T-helper 1 cell (primary cell): ENCODE measurements at places on chromosomes 13 and 19.

- no peak for DNase-seq
Observed at GRCh38 chr13:50205581-50205980, 190.3 kb downstream of the KCNRG start.

- no peak for DNase-seq
Observed at GRCh38 chr19:18778076-18778389, 13.1 kb downstream of the COMP start.

GRCh38 chr19:19409631-19410030, 4.2 kb downstream of the GATAD2A start:
- no peak for DNase-seq

DNA sequence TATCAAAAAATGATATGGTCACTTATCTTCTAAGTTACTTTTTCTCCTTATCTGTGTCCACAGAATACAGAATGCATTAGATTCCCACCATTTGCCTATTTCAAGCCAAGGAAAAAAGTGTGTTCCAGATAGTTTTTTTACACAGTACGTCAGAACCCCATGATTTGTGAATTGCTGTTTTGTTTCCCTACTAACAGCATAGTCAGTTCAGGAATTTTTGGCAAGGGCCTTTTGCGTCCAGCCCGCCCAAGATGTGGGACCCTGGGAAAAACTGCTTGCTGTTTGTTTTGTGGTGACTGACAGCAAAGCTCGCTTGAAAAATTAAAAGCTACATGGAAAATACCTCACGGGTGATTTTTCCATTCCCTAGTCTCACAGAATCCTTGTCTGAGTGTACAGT, 20.4 kb upstream of the FAM216B start:
- DNase-seq: no peak

DNA sequence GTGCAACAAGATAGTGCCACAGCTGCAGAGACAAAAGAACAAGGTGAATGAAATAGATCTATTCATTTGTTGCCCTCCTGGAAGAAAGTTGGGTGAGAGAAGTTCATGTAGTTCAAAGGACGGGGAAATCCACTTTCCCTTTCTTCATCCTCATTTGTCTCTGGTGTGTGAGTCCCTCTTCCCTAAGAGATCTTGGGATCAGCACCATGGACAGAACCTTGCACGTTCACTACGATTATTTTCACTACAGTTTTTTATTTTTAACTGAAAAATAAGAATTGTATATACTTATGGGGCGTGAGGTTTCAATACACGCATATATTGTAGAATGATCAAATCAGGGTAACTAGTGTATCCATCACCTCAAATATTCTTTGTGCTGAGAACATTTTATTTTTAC, 29.2 kb downstream of the NLRP5 start:
- DNase-seq: no peak

- DNase-seq: no peak
Observed at GRCh38 chr13:77892491-77892890, 26.1 kb downstream of the EDNRB start.

- no peak for DNase-seq
Observed at GRCh38 chr13:73401769-73402168, 343.0 kb downstream of the KLF5 start.

DNA sequence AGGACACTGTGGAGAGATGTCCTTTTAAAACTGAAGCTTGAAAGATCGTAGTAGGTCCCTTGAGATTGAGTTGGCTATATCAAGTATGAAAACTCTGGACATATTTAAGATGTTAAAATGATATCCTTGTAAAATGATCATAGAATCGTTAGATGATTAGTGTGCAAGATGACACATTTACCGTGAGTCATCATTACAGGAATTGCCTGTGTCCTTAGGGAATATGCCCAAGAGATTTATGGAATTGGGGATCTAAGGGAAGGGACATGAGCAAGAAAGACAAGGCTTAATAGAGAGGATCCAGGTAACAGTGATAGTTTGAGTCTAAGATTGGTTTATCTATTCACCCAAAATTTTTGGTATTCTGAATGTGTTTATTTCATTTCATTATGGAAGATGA, 233.7 kb downstream of the GPC5 start:
- DNase-seq: no peak

- DNase-seq: no peak
Observed at GRCh38 chr19:56161534-56161933, 14.3 kb upstream of the GALP start.

- peak; percentile 27 for DNase-seq
Observed at GRCh38 chr19:54029930-54030490, 33.7 kb downstream of the VSTM1 start.
